Activated effector memory CD4-positive, alpha-beta T cell treated with Interleukin-2 at 50 U/mL for 16 hours (primary cell): ENCODE measurements at places on chromosomes 13 and 19.

DNA sequence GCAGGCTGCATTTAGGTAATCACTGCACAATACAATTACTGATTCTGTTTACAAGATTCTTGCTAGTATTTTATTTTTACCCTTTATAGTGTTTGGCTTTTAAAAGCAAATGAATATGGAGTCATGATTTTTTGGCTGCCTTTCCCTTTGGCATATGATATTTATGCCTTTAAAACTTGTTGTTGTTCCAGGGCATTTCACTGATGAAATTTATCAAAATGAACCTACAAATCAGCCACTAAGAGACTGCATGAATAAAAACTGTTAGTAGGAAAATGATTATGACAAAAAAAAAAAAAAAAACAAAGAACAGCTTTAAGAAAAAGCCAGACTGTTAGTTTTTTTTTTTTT, 2.6 kb downstream of the CPB2 start:
- no peak for DNase-seq

GRCh38 chr19:2764945-2765344, 18.1 kb downstream of the SGTA start:
- no peak for DNase-seq

GRCh38 chr19:34454685-34455084, 26.5 kb downstream of the UBA2 start:
- DNase-seq, result no peak

GRCh38 chr13:50377726-50378270, 362.6 kb downstream of the KCNRG start:
- DNase-seq, result no peak

GRCh38 chr13:31159306-31159705, 2.4 kb downstream of the HSPH1 start:
- DNase-seq, result no peak

GRCh38 chr13:48652851-48653471, 768 bp upstream of the CYSLTR2 start:
- no peak for DNase-seq

GRCh38 chr13:64648293-64648692, 2581.8 kb downstream of the PCDH9 start:
- DNase-seq, result no peak

DNA sequence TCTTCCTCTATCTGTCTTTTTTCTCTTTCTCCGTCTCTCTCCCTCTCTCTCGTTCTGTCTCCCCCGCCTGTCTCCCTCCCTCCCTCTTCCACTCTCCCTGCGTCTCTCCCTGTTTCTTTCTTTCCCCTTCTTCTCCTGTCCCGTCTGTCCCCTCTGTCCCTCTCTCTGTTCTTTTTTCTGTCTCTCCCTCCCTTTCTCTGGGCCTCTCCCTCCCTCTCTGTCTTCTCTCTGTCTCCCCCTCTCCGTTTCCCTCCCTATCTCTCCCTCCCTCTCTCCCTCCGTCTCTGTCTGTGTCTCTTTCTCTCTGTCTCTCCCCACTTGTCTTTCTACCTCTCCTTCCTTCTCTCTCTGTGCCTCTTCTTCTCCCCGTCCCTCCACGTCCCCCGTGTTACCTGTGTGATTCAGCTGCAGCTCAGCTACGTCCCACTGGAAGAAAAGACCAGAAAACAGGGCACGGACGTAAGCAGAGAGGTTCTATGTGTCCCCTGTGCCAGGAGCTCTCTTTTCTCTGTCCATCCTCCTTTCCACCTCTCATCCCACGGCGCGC, 1.2 kb downstream of the CD70 start:
- no peak for DNase-seq
